SK-N-SH (cell line): ENCODE measurements at places on chromosomes 4 and X.

DNA sequence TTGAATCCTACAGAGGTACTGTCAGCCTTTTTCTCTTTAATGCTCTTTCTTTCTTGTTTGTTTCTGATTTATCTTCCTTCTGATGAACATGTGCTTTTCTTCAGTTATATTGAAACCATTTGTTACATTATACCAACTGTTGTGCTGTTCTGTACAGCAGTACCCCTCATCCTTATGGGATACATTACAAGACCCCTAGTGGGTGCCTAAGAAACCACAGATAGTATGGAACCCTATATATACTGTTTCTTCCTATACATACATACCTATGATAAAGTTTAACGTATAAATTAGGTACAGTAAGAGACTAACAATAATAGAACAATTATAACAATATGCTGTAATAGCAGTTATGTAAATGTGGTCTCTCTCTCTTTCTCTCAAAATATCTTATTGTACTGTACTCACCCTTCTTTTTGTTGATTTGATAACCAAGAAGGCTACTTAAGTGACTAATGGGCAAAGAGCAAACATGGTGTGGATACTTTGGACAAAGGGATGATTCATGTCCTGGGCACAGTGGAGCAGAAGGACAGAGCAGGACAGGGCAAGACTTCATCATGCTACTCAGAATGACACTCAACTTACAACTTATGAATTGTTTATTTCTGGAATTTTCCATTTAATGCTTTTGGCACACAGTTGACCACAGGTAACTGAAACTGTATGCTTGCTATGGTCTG, 10.7 kb upstream of the YIPF7 start:
- DNase-seq: no peak

DNA sequence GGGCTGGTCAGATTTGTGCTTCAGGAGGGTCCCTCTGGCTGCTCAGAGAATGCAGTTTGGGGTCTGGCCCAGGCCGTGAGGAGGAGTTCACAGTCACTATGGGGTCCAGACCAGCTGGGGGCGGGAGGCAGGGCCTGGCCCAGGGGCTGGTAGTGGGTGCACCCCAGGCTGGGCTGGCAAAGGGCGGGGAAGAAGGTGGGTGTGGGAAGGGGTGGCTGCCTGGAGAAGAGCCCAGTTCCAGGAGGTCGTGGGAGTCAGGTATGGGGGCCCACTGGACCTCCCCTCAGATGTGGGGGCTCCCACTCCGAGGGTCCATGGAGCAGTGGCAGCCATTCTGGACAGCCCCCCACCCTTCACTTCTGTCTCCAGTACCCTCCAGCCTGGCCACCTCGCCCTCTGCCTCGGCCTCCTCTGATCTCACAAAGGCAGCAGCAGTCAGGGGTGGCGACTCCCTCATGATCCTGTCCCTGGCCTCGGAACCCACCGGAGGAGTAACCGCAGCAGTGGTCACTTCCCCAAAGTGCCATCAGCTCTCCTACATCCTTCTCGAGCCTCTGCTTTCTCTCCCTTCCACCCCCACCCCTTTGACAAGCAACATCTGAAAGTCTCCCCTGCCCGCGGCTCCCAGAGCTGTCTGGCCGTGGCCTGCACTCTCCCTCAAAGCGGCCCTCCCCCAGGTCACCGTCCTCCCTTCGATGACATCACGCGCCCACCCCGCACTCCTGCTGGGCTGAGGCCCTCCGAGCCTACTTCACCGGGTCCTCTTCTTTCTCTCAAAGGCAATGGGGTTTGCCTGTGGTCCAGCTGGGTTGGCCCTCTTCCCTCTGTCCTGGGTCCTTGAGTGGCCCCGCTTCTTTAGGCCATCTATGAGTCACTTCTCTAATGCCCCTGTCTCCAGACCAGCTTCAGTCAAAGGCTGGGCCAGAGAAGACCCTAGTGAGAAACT, 1.7 kb upstream of the SLC6A8 start:
- DNase-seq: no peak

DNA sequence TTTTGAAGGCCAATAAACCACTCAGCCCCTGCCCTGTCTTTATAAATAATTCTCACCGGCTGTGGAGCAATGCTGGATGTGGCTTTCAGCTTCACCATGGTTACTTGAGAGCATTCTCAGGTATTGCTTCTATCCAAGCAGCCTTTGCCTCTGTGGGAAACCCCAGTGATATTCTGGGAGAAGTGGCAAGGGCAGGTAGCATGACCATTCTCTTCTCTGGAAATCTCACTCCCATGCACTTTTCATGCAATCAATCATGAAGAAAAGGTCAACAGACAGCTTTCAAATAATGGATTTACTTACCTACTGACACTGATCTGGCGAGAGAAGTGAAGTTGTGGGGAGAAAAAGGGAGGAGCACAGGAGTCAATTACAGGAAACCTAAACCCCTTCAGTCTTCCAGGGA, 49.5 kb downstream of the UNC5C start:
- no peak for DNase-seq

GRCh38 chrX:24266996-24267395, 46.9 kb downstream of the SUPT20HL2 start:
- no peak for DNase-seq

- peak; percentile 74 for DNase-seq
Measured at GRCh38 chr4:139301821-139302611, at the start of gene NDUFC1. Gene NDUFC1, minus strand, starts transcription at chr4:139302477. Its CDS starts 6,679 bp downstream, at chr4:139295798.

GRCh38 chr4:48018112-48018511, 1.5 kb downstream of the NIPAL1 start:
- DNase-seq: no peak

DNA sequence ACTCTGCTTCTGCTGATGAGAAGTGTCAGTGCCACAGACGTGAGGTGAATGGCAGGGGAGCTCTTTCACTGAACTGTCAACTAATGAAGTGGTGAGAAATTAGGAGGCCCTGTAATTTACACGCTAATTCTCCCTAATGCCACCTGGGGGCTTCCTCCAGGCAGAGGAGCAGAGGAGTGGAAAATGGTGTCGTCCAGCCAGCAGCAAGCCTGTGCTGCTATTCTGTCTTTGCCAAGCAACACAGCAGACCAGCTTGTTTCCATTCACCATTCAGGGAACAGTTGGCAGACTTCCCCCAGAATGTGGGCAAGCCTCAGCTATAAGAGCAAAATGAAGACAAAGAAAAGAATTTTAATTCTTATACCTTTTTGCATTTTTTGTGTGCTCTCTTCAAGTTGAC, 245.2 kb upstream of the TET2 start:
- no peak for DNase-seq
